ENCODE measurements at places on chromosomes 11 and 22.

- DNase-seq: no peak
These were observed 8.3 kb downstream of the FXYD2 start for GRCh38 chr11:117816151-117816741.

GRCh38 chr11:87020336-87020735, 17.4 kb upstream of the TMEM135 start:
- DNase-seq: no peak

DNA sequence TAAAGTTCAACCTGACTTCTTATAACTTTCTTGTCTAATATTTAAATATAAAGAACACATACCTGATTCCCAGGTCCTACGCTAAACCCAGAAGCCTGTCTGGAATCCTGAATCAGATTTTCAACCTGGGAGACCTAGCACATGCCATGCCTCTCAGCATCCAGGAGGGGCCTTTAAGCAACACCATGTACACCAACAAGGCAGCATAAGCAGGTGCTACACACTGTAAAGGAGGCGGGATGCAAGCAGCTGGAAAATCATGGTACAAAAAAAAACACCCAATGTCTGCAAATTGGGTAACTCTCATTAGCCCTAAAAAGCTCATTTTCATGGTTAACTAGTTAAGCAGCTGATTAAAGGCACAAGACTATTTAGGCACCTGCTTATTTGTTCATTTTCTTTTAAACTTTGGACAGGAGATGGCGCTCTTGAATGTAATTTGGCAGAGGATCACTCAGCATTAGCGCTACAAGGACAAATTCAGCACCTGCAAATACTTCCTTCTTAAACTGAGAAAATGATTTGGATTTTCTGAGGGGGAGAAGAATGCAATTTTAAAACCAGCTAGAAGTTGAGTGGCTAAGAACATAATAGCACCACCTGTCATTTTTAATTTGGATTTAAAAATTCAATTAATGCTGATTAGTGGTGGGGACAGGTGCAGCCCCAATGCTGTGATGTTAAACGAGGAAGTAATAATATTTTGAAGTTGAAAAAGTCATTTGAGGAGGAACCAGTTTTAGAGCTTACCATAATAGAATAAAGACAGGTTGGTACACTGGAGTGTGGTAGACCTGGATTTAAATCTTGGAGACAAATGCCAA, 104.0 kb downstream of the FAR1 start:
- DNase-seq: peak; percentile 63

- no peak for DNase-seq
These were observed 80.1 kb downstream of the PRMT3 start for GRCh38 chr11:20467487-20468185.

DNA sequence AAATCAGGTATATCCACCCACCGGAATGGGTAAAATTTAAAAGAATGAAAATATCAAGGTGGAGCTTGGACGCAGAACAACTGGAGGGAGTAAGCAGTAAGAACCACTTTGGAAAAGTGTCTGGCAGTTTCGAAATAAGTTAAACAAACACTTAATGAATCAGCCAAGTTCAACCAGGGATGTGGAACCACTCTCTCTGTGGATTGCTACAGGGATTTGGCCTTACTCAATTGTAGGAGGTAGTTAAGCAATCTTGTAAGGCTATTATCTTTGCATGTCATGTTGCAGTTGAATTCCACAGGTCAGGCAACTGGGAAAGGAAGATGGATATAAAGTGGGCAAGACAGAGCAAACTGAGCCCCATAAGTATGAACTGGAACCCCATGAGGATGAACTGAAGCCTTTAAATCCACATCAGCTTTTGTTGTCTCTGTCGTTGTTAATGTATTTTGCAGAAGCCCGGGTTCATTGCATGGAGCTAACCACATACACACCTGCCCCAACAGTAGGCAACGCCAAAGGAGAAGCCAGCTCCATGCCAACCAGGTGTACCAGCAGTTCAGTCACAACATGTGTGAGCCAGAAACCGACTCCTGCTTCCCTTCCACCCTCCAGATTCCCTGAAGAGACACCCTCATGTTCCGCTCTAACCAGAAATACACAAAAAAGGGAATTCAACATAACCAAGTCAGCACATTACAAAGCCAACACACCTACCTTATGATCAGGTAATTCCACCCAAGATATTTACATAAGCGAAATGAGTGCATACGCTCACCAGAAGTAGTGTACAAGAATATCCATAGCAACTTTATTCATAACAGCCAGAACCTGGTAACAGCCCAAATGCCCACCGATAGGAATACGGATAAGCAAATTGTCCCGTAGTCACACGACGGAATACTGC, 8.0 kb upstream of the SLC43A3 start:
- no peak for DNase-seq

GRCh38 chr11:11500744-11501487, 120.9 kb downstream of the GALNT18 start:
- DNase-seq: no peak

- DNase-seq: no peak
These were observed 189.8 kb upstream of the PITPNB start for GRCh38 chr22:28108851-28109250.

DNA sequence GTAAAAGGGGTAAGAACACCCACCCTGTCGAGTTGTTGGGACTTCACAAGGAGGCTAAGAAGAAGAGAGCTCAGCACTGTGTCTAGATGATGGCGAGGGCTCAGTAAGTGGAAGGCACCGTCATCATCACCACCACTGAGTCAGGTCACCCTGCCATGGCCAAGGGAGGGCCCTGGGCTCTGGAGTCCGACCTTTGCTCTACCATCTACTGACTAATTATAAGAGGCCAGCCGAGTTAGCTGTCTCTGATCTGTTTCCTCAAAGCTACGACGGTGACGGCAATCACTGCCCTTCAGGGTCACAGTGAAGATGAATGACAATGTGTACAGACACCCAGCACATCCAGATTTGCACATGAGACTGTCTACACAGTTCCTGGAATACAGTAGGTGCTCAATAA, 29.3 kb downstream of the KIAA0930 start:
- no peak for DNase-seq

DNA sequence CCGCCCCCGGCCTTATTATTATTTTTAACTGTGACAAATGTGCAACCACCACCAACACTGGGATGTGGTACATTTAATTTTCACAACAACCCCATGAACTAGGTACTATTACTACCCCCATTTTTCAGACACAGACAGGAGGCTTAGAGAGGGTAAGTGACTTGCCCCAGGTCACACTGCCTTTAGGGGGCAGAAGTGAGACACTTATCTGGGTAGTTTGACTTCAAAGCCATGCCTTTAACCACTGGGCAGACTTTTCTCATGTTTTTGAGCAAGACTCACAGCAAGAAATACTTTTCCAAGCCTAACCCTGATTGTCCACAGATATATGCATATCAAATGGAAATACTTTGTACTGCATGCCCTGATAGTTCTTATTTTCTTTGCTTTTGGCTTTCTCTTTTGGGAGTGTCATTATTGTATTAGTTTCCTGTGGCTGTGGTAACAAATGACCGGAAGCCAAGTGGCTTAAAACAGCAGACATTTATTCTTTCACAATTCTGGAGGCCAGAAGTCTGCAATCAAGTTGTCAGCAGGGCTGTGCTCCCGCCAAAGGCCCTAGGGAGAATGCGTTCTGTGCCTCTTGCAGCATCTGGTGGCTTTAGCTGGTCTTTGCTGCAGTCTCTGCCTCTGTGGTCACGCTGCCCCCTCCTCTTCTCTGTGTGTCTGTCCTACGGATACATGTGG, 110.8 kb downstream of the GRIK4 start:
- peak; percentile 27 for DNase-seq

- peak; percentile 34 for DNase-seq
These were observed 643 bp downstream of the TIGD3 start for GRCh38 chr11:65355013-65355775.

DNA sequence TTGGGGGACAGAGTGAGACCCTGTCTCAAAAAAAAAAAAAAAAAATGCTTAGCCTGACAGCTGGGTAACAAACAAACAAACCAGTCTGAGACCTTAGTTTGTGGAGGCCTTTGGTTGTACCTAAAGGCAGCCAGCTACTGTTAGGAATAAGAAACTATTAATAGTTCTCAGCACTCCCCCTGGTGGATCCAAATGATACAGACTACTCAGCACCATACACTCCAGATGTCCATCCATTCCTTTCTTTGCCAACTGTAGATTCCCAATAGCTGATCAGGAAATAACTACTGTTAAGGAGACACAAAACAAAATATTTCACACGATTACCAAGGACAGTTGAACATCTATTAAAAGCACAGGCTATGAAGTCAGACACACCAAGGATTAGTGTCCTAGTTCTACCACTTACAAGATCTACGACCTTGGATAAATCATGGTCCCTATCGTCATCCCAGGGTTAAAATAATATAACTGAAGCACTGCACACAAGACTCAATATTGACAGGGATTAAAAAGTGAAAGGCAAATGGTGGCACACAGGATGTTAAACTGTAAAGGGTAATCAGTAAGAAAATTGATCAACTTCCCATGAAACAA, 17.2 kb downstream of the CLDN25 start:
- DNase-seq: peak; percentile 36

GRCh38 chr11:77140231-77140851, 12.3 kb downstream of the MYO7A start:
- no peak for DNase-seq

DNA sequence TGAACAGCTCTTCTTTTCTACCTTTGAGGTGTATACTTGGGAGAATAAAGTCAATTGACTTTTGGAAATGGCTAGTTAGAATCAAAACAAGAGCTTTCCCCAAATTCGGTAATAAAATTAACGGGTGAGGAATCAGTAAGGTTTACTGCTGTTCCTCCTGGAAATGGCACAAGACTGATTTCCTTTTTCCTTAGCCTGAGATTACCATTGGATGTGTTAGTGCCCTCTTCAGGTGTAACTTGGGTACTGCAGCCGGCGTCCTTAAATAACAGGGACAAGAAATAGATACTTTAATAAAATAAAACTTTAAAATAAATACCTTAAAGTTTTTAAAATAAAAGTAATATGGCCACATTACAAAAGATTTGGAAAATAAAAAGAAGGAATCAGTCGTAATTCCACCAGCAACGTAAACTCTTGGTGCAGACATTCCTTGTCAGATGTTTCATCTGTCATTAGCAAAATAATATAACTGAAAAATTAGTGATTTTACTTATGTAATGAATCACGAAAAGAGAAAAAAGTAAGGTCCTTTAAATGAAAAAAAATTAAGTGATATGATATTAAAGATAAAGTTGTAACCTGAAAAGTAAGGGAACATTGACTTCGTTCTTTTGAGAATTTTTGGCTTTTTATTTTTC, 29.7 kb downstream of the ZFTA start:
- peak; percentile 63 for DNase-seq
